ENCODE measurements at places on chromosomes 1 and 21.

DNA sequence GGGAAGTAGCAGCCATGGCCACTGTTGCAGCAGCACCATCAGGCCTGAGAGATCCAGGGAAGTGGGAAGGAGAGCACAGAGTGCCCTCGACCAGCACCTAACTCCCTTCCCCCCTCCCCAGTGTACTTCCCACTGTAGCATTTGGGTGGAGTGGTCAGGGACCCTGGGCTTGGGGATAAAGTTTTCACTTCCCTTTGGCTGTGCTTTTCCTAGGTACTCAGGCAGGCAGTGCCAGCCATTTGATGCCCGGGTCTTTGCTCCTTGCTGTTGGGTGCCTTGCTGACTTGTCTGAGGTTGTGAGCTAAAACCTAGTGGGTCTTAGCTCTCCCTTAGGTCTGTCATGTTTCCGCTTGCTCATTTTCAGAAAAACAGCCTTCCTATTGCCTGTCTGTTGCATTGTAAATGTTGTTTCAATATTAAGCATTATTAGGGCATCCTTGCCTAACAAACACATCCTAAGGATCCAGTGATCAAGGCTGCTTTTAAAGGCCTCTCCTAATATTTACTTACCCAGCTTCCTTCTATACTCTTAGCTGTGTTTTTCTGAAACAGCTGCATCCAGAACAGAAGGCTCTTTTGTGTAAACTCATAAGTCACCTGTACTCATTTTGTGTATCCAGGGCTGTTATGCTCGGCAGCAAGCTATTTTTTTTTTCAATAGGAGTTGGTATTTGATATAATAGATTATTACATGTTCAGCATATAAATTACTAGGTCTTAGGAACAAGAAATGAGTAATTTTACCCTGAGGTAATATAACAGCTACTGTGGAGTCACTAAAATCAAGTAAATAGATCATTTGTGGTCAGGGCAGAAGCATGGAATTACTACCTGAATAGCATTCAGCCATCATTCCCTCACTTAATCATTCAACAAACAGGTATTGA is 418.6 kb upstream of the PROX1 start:
- DNase-seq: no peak

- peak; percentile 49 for DNase-seq
Measured at GRCh38 chr1:200493344-200493743, 83.5 kb upstream of the ZNF281 start.

DNA sequence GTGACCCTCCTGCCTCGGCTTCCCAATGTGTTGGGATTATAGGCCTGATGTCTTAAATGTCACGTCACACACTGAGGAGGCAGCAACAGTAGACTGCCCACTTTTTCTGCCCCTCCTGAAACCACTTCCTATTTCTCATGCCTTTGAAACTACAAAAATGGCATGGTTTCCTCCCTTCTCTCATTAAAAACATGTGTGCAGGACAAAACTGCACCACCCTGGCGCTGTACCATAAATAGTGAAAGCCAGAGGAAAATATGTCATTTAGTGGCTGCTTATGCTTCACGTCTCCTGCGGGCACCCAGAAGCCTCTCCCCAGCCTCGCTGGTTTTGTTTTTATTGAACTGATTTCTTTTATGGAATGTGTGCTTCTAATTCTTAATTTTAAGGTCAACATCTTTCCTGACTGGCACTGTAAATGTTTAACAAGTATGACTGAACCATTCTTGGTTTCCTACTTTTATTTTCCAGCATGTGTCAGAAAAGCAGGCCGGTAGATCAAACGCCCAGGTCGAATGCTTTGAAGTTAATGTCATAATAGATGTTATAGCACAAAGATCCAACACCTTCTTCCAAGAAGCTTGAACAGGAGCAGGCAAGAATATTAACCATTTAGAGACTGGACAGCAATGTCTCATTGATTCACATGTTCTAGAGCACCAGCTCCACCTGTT is 59.6 kb upstream of the C1orf87 start:
- DNase-seq: no peak

GRCh38 chr1:65167586-65168242 is 19.7 kb downstream of the AK4 start:
- DNase-seq: no peak

DNA sequence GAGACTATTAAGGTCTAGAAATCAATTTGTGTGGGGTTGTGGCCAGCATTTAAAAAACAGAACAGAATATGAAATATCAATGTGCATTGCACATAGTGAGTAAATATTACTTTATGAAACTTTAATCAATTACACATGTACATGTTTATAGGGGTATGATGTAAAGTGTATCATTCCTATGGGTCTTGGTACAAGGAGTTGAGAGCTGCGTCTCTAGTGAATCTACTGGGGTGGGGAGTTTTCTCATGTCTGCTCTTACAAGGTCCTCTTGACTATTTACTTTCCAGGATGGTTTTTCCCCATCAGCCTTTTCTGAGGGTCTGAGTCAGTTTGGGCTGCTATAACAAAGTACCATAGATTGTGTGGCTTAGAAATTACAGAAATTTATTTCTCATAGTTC is 75.8 kb downstream of the BACH1 start:
- no peak for DNase-seq

- DNase-seq: no peak
Measured at GRCh38 chr1:199719156-199719842, 308.2 kb upstream of the NR5A2 start.

DNA sequence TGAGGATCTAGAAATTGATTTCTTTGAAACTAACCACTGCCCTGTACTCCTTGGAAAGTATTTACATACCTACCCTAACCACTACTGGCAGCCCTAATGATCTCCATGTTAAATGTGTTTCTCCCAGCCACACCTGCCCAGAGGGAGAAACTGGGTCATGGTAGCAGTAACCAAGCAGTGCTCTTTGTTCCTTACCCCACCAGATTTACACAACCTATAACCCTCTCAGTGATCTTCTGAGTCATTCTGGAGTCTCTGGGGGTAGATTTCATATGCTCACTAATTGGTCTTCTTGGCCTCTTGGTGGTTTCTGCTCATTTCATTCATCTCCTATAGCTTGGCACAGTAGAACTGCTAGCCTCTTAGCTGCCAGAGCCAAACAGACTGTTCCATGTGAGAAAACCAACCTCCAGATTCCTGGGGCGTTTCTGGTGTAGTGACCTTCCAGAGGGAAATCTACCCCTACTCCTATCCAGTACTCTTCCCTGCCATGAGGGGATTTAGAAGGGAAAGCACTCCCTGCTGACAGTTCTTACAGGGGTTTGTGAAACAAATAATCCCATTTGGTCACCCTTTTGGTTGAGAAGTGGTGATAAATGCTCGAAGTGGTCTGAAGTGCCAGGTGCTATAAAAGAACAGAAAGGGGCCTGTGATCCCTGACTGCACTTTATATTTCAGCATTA is 36.2 kb upstream of the LRIG2 start:
- DNase-seq: peak; percentile 72

DNA sequence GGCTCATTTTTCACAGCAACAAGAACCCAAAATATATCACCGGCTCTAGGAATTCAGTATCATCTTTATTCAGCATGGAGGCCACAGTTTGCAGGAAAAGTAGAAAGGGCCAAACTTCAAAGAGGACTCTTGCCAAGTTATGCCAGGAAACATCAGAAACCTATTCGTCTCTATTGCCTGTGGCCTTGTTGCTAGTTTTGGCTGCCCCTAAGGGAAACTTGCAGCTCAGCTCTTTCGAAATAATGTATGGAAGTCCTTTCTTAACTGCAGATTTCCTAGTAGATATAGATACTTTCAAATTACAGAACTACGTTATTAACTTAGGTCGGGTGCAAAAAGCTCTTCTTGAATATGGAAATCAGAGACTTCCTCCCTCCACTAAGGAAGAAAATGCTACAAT is 4.2 kb upstream of the NENF start:
- DNase-seq: no peak

- no peak for DNase-seq
Measured at GRCh38 chr1:220529521-220530020, 1.6 kb downstream of the MARK1 start.

DNA sequence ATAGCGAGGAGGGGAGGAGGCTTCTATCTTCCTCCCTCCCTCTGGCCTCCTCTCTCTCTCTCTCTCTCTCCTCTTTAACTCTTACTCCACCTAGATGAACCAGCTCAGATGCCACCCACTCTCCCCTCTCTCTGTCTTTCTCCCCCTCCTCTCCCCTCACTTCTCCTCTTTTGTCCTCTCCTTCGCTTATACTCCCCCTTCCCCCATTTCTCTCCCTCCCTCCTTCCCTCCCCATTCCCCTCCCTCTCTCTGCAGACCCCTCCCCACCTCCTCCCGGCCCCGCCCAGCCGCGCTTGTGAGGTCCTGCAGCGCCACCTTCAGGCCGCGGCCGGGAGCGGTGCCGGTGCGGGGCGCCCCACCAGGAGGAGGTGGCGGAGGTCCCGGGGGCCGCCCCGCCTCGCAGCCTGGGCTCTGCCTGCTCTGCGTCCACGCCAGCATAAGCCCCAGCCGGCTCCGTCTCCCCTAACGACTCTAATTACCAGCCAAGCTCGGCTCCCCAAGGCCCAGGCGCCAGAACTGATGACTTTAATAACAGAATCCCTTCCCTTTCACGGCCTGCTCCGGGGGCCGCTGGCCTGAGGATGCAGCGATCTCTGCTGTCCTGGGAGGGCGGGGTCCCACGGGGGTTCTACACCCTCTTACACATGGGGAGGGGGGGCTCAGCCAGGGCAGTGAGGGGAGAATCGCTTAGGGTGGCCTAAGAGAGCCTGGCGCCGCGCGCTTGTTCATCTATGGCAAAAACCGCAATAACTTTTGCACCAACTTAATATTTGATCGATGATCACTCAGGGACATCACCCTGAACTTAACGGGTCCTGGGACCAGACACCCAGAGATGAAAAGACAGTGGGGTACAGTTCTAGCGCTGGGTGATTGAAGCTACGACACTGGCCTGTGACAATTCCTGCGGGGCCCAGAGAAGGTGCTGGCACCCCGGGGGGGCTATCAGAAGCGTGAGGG is 637.3 kb downstream of the MATN1 start:
- DNase-seq: peak; percentile 94

GRCh38 chr1:13461977-13462376 is 51.7 kb downstream of the PRAMEF20 start:
- DNase-seq: no peak

DNA sequence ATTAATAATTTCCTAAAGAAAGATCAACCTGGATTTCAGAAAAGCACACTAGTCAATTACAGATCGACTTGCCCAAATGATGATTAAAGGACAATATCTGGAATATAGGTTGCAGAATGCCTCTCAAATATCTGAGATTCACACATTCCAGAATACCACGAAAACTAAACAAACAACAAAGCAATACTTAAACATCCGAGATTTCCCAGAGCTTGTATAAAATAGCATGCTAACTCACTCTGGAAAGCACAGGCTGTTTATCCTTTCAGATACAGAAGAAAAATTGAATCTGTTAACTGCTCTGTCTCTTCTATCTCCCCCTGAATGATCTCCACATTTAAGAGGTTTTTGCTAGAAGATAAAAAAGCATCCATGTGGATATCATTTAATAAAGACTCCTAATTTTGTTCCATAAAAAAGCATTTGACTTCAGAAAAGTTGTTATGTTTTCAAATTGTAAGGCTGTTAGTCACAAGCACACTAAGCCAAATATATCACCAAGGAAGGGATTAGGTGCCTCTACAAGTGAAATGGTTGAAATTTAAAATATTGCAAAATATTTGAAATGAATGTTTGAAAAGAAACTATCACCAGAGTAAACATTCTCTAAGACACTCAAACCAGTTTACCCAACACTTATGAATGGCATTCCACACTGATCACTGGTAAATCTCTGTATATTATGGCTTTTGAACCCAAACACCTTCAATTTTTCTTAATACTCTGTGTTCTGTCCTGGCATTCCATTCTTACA is 865.1 kb upstream of the ADAMTS5 start:
- no peak for DNase-seq

- DNase-seq: no peak
Measured at GRCh38 chr1:112992780-112993179, 36.8 kb upstream of the SLC16A1 start.

DNA sequence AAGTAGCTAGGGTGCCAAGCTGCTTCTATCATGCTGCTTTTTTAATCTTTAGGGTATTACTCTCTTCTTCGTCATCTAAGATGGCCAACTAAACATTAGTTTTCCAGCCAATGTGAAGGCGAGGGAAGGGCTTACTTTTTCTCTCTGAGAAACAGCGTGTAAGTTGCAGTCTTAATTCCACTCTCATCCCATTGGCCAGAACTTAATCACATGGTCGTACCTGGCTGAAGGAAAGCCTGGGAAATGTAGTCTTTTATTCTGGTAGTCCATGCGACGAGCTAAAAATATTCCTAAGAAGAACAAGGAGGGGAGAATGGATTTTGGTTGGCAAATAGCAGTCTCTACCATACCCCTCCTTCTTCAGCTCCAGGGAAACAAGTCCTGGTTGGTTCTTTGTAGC is 21.5 kb downstream of the DNAJC6 start:
- DNase-seq: peak; percentile 54

DNA sequence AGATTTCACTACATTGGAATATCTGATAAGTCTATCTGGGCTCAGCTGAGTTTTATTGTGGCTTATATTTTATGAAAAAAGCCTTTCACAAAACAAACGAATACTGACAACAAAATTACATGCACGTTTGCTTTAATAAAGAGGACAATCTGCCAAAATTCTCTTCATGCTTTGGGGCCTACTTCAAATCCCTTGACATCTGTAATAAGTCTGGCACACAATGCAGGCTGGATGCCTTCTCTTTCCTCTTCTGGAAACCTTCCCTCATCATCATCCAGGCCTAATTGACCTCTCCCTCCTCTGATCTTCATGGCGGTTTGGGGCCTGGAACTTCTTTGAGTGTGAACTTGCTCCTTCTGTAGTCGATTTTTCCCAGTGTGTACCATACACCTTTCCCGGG is 70.3 kb downstream of the MAP10 start:
- DNase-seq: no peak

GRCh38 chr1:160293020-160293968 is 8.4 kb upstream of the PEX19 start:
- DNase-seq: no peak

DNA sequence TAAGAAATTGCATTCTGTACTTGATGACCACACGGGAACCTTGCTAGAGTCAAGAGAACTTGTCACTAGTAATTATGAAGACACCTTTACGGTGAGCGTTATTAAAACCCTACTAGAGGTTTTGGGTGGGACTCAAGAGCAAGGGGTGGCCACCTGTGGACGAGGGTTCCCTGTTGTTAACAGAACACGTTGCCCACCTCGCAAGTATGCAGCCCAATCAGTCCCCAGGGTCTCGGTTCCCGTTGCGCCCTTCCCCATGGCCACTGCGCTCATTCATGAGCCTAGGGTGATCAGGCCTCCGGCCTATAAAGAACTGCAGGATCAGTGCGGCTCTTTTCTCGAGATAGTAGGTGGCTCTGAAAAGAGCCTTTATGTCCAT is 30.2 kb upstream of the RNF187 start:
- DNase-seq: no peak

All from mesendoderm (in vitro differentiated cells).